ENCODE measurements at places on chromosomes 3 and 15. TPM values are rescaled to one million over a fixed set of nuclear protein-coding genes. Genes with fewer than 3 reads are reported as not detected.
A peak's percentile ranks its signal among the peaks of the same experiment; 100 is the strongest.

GRCh38 chr3:73580343-73580742, 44.4 kb downstream of the PDZRN3 start:
- DNase-seq = no peak

GRCh38 chr3:99731499-99731898, 86.2 kb upstream of the CMSS1 start:
- no peak for DNase-seq

- DNase-seq = no peak
Measured at GRCh38 chr3:71327936-71328335, 255.6 kb downstream of the FOXP1 start.

GRCh38 chr3:139957844-139958243, 22.9 kb downstream of the CLSTN2 start:
- no peak for DNase-seq

GRCh38 chr3:184347321-184348056, 10.1 kb downstream of the FAM131A start:
- no peak for DNase-seq

DNA sequence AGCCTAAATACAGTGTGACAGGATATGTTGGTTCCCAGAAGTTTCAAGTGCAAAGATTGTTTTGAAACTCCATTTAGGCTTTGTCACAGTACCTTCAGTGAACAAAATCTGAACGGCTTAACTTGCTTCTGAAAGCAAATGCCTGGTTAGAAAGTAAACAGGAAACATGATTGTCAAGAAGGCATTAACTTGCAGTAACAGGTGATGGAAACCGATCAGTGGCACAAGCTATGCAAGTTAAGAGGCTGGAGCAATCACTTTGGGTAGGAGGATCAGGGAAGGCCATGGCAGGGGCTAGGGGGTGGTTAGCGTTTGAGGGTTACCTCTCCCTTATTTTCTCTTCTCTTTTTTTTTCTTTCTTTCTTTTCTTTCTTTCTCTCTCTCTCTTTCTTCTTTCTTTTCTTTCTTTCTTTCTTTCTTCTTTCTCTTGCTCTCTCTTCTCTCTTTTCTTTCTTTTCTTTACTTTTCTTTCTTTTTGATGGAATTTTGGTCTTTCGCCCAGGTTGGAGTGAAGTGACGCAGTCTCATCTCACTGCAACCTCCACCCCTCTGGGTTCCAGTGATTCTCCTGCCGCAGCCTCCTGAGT, 2.4 kb downstream of the HYKK start:
- no peak for DNase-seq

DNA sequence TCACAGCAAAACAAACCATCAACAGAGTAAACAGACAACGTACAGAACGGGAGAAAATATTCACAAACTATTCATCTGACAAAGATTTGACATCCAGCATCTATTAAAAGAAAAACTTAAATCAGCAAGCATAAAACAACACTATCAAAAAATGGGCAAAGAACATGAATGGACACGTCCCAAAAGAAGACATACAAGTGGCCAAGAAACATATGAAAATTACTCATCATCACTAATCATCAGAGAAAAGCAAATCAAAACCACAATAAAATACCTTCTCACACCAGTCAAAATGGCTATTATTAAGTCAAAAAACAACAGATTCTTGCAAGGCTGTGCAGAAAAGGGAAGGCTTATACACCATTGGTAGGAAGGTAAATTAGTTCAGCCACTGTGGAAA, 13.7 kb upstream of the SERPINI2 start:
- no peak for DNase-seq

- no peak for DNase-seq
Measured at GRCh38 chr3:107990433-107990832, 100.4 kb downstream of the CD47 start.

GRCh38 chr3:167918686-167919085, 177.0 kb downstream of the GOLIM4 start:
- DNase-seq = no peak

- no peak for DNase-seq
Measured at GRCh38 chr15:37792351-37792750, 142.1 kb upstream of the TMCO5A start.

DNA sequence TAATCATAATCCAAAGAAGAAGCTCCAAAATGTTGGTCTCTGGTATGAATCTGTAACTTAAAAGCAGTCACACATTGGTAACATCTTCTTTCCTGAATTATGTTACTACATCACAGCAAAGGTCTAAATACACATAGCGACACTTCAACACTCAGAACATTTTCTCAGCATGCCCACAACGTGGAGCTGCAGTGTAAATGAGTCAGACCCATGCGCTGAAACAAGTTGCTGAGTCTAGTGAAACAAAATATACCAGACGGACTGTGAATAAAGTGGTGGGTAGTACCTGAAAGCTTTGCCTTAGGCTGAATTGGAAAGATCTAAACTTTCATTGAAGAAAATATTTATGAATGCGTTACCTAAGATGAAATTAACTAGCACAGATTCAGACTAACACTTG, 33.2 kb upstream of the GOLGA8B start:
- peak; percentile 22 for DNase-seq

DNA sequence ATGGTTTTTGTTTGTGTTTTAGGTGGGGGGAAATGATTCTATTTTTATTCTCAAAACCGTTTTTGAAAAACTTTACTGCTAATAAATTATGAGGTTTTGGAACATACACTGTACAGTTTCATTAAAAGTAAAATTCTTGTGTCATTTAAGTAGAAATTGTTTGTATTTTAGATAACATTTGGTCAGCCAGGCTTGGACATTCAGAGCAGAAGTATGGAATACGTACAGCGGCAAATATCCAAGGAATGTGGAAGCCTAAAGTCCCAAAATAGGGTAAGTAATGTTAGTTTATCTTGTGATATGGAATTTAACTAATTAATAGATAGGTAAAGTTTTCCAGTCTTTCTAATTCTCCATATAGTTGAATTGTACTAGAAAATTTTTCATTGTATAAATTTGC, 96.6 kb downstream of the SPRED1 start:
- DNase-seq = no peak

DNA sequence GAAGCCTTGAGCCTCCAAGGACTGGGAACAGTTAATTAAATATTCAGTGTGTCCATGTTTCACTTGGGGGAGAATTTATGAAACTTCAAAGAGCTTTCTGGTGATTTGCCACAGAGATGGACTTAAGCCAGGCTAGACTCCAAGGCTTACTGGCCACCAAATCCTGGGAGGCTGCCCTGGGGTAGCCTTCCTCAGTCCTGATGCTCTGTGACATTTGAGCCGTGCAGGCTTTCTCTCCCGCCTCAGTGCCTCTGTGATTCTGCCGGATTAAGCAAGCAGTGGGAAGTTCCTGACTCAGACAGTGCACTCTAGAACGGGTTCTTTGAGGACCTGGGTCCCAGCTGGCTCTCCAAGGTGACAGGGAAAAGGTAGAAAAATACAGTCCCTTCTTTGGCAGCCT, 314.7 kb upstream of the ICE2 start:
- DNase-seq = no peak

DNA sequence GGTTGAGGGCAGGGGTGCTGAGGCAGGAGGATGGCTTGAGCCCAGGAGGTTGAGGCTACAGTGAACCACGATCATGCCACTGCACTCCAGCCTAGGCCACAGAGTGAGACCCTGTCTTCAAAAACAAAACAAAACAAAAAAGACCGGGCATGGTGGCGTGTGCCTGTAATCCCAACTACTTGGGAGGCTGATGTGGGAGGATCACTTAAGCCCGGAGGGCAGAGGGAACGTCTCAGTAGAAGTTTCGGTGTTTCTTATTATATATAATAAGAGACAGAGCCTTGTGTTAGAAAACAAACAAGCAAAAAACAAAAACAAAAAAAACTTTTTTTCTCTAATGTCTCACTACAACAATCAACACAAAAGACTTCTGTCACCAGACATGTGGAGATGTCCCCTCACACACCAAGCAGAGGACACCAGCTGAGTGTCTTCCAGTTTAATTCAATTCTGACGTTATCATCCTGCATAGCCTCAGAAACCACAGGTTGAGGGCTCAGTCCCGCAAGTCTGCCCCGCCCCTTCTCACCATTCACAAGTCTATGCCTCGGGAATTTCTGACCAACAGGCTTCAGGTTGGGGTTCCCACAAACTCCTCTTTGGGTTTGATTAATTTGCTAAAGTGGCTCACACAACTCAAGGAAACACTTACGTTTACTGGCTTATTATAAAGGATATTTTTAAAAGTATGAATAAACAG, 24.0 kb upstream of the EIF4A2 start:
- DNase-seq = no peak

GRCh38 chr3:191239407-191240031, 40.5 kb downstream of the OSTN start:
- DNase-seq = no peak

- DNase-seq = no peak
Measured at GRCh38 chr3:194098081-194098842, 37.7 kb upstream of the HES1 start.

GRCh38 chr3:14431917-14432834, 29.8 kb downstream of the SLC6A6 start:
- peak; percentile 85 for DNase-seq

GRCh38 chr15:70356919-70357318, 259.2 kb upstream of the TLE3 start:
- no peak for DNase-seq

DNA sequence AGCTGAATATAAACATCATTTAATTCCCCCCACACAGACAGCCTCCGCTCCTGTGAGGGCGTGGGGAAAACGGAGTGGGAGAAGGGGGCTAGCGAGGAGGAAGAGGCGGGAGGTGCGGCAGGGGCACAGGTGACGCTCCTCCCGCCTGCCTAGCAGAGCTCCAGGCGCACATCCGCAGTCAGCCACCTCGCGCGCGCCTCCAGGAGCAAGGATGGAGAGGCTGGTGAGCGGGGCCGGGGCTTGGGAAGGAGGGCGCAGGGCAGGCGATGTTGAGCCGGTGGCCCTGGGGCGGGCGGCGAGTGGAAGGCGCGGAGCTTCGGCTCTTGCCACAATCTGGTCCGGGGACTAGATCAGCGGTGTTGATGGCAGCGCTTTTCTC, at the start of gene CD200:
CD200 (plus strand) TSS at position 155 of the 379 bp plus-strand sequence; CDS start at position 212, 57 bp downstream.
- DNase-seq = peak; percentile 58

DNA sequence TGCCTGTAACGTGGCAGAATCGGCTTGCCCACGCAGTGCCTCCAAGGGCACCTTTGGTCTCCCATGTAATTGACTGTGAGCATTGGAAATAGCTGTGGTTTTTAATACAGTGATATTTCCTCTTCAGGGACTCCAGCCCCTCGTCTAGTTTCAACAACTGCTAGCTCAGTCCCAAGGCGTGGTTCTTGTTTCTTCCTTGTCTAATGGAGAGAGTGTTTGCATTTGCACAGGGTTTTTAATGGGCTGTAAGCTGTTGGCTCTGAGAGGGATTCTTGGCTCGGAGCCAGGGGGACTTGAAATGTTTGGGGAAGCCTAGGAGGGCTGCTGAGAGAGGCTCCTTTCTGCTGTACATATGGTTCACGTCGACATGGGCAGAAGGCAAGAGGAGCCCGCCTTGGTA, 86.2 kb downstream of the THSD4 start:
- DNase-seq = peak; percentile 34

DNA sequence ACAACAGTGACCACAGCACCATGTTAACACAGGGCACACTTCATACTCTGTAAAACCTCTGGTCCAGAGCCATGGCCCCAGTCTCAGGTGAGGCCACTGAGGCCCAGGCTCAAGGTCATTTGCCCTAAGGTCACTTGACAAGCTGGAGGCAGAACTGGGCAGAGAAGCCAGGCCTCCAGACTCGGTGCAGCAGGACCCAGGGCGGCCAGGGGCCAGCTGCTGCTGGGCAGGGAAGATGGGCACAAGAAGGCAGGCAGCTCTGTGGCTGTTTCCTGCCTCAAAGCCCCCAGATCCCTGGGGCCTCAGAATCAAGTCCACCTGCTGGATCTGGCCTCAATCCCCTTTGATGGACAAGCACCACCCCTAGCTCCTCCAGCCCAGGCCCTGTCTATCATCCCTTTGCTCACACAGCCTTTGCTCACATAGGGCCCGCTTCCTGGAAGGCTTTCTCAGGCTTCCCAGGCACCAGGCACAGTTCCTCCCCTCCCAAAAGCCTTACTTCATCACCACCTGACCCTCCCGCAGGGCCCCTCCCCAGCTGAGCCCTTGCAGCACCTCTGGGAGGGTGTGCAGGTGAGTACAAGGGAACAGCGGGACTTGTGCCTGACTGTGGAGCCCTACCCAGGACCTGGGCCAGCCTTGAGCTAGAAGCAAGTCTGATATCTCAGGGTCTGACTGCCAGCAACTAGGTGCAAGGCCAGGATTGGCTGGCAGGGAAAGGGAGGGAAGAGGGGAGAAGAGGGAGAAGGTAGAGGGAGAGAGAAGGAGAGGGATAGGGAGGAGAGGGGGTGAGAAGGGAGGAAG, 38.0 kb upstream of the LINGO1 start:
- DNase-seq = no peak

DNA sequence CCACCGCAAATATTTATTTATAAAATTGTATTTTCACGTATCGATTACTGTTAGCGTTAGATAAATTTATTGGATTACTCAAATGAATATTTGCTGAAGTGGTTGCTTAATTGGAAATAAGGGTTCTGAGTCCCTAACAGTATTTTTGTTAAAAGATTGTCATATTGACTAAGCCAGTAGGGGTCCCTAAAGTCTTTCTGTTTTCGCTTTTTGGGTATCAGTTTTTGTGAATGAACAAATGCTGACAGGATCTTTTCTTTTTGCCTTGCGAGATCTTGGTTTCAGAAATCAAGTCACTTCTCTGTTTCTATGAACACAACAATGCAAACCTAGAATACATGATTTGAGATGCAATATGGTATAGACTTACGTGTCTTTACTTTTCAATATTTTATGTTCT, 7.1 kb downstream of the RAD51 start:
- no peak for DNase-seq

GRCh38 chr3:87370007-87370406, 93.6 kb upstream of the POU1F1 start:
- no peak for DNase-seq

- DNase-seq = no peak
Measured at GRCh38 chr3:82363131-82363530, 601.7 kb upstream of the GBE1 start.

DNA sequence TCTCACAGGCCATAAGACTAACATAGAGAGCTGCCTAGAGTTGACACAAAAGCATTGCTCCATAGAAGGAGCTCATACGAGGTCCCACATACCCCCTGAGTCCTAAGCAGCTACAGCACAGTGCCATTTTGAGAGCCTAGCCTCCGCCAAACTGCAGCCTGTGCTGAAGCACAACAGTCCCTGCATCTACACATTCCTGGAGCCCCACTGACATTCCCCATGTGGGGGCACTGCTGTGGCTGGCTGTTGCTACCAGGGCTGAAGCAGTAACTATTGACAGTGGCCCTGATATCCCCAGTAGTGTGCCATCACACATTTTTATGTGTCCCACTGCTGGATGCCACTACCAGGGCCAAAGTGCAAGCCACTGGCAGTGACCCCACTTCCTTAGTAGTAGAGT, 80.3 kb downstream of the CERS3 start:
- no peak for DNase-seq

GRCh38 chr3:22729981-22730380, 473.1 kb upstream of the UBE2E2 start:
- no peak for DNase-seq

Gene SERINC4
- total RNA-seq = not detected

Gene GOLGA8G
- total RNA-seq = not detected

Gene GOLGA6L9
- 1.4 TPM for total RNA-seq

Gene EHHADH
- total RNA-seq = 19.2 TPM

Gene GRIP2
- 37.0 TPM for total RNA-seq

Gene SLCO3A1
- 52.8 TPM for total RNA-seq

Gene LSMEM2
- 31.6 TPM for total RNA-seq

Gene SLC38A3
- total RNA-seq = 10.4 TPM

Gene CTXN2
- not detected for total RNA-seq

Gene UROC1
- not detected for total RNA-seq

Gene PFN2
- total RNA-seq = 71.8 TPM

Gene RARB
- total RNA-seq = 22.8 TPM

Gene ATP13A4
- total RNA-seq = 0.64 TPM

Gene GOLGA8S
- total RNA-seq = 0.40 TPM
